ENCODE measurements at places on chromosomes 6 and 20.

- no peak for DNase-seq
These were observed 36.5 kb downstream of the DZANK1 start for GRCh38 chr20:18430172-18430826.

DNA sequence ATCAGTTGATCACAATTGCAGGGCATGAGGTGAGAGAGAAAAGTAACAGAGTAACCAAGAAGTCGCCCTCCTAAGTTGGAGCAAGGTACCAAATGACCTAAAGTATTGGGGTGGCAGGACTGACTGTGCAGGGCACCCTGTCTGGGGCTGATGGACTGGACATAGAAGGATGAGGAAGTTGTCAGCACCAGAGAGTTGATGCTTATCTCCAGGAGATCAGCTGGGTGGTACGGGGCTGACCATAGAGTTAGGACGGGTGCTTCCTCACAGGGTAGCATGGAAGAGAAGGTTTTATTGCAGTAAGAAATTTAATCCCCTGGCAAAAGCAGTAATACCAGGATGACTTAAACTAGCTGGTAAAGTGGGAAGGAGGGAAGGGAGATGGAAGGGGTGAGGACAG, 66.7 kb downstream of the TMEM170B start:
- no peak for DNase-seq

DNA sequence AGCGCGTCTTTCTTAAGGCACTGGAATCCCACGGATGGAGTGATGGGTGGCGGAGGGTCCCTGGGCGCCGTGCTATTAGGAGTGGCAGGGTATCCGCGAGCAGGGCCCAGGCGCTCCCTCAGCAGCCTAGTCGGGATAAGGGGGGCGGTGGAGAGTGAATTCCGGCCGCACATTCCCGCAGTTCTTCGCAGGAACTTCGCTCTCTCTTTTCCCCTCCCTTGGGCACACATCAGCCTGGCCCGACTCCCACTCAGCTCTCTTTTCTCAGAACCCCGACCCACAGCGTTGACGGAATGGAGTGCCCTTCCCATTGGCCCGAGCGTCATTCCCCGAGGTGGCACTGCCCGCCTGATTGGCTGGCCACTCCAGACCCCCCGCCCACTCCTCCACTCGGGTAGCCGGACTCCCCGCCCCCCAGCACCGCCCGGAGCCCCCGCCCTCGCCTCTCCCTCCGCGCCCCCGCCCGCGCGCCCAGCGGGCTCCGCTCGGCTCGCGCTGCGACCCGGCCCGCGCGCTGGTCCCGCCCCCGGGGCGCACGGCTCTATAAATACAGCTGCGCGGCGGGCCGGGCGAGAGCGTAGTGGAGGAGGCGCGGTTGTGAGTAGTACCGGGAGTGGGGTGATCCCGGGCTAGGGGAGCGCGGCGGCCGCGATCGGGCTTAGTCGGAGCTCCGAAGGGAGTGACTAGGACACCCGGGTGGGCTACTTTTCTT, at the start of gene ID4:
Gene ID4 (plus strand): TSS at position 572 of the 712 bp plus-strand sequence. CDS start 385 bp downstream, outside the sequence.
- peak; percentile 63 for DNase-seq

- no peak for DNase-seq
These were observed 278.2 kb downstream of the CLIC5 start for GRCh38 chr6:45737331-45738056.

DNA sequence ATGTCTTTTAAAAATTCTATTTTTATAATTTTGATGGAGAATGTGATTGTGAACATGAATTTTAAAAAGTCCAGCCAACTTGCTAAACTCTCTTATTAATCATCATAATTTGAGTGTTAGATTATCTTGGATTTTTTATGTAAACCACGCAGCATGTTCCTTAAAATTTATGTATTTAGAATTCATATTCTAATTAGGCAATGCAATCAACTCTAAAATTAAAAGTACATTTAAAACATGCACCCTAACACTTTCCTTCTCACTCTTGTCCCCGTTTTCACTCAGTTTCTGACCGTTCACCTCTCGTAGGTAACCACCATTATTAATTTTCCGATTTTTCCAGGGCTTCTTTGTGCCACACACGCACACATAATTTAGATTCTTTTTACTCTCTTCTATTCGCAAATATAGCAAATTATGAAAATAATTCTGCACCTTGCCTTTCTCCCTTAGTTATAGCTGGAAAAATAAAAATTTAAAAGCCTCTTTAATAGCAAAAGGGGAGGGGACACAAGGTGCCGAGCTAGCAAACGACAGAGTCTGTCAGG, 329 bp upstream of the ZKSCAN3 start:
- no peak for DNase-seq

DNA sequence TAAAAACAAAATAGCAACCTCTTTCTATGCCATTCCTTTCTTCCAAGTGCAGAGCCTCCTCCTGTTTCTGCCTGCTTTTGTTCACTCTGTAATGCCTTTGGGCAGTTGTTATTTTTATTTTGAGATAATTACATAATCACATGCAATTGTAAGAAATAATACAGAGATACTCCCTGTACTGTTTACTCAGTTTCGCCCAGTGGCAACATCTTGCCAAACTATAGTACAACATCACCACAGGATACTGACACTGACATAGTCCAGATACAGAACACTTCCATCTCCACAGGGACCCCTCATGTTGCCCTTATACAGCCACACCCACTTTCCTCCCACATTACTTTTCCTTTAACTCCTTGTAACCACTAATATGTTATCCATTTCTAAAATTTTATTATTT, 59.7 kb downstream of the BANF2 start:
- DNase-seq: no peak

- no peak for DNase-seq
These were observed 338.2 kb downstream of the SOX4 start for GRCh38 chr6:21931641-21932335.

- no peak for DNase-seq
These were observed 11.3 kb downstream of the RBM38 start for GRCh38 chr20:57402206-57403125.

DNA sequence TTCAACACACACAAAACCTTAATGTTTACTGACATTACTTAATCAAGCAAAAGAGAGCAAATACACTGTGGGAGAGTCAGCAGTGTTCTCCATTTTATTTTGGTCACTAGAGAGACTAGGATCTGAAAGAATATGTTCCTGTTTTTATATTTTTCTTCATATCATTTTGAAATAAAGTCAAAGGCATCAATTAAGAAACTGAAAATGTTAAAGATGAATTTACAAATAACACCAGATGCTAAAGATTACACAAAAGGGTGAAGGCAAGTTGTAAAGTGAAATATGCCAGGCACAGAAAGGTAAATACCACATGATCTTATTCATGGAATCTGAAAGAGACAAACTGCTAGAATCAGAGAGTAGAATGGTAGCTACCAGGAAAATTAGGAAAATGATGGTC, 60.3 kb upstream of the FABP7 start:
- DNase-seq: no peak

DNA sequence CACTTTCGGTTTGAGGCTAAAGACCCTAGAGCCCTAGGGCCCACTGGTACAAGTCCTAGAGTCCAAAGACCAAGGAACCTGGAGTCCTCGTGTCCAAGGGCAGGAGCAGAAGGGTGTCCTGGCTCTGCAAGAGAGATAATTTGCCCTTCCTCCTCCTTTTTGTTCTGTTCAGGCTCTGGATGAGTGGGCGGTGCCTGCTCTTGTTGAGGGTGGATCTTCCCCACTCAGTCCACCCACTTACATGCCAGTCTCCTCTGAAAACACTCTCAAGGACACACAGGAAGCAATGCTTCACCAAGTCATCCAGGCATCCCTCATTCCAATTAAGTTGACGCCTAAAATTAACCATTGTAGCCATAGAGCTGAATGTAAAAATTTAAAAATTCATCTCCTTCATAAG, 102.1 kb downstream of the UST start:
- no peak for DNase-seq

- no peak for DNase-seq
These were observed 73.1 kb downstream of the OR2B2 start for GRCh38 chr6:27838945-27839625.

GRCh38 chr20:25206063-25206403, 10.5 kb downstream of the ENTPD6 start:
- no peak for DNase-seq

DNA sequence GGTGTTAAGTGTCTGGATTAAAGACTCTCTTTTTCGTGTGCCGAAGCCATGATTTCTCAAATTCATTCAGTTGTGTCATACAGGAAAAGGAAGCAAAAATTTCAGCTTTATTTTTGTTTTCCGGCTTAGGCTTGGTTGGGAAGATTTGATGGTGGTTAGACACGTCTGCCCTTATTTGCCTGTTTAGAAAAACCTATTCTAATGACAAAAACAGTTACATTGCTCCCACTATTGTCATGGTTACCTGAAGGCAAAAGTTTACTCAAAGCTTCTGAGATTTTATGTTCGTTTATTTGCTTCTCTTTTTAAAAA, 982 bp downstream of the DNAJC5 start:
- DNase-seq: no peak

GRCh38 chr6:142781129-142781528, 163.8 kb downstream of the HIVEP2 start:
- DNase-seq: no peak

GRCh38 chr6:3750317-3751076, 1.0 kb downstream of the PXDC1 start:
- no peak for DNase-seq

- no peak for DNase-seq
These were observed 1.5 kb upstream of the TNNC2 start for GRCh38 chr20:45828589-45828988.

GRCh38 chr6:146909886-146910285, 294.3 kb upstream of the STXBP5 start:
- no peak for DNase-seq

DNA sequence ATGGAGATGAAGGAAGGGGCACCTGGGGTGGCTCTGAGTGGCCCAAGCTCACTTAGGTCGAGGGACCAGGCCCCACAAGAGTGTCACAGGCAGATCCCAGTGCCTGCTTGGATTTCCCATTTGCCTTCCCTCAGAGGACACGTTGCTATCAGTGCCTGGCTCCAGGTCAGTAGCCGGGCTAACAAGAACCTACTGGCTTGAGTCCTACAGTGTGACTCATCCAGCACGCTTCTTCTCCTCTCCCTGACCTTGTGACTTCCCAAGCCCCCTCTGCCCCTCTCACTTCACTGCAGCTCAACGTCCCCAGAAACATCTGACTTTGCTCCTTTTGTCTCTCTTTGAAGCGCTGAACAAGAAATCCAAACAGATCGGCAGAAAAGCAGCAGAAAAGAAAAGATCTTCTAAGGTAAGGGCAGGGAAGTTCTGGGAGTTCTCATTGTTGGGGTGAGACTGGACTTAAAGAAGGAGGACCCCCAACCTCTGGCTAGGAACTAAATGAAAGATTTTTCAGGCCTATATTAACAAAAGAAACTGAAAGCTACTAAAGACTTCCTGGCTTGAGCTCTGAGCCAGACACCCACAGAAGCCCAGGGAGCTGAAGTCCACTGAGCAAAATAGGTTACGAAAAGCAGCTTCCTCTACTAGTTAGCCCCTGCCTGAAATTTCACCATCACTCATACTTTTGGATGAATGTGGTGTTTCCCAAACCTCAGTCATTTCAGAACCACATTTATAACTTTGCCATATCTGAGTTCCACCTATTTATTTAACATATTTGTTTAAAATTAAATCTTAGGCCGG, 21.5 kb downstream of the ASIP start:
- no peak for DNase-seq

DNA sequence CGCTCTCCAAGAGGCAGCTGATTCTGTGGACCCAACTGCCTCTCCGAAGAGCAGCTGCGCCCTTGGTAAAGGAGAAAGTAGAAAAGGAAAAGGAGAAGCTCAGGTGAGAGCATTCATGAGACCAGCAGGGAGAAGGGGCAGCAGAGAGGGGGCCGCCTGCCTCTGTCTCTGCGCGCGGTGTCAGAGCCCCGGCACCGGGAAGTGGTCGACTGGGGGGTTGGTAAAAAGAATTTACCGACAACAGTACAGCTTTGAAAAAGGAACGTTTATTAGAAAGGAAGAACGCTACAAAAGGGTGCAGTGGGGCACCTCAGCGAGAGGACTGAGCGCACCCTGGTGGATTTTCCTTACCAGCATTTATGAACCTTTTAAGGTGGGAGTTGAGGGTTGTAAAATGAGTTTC, 61.9 kb downstream of the GPR6 start:
- no peak for DNase-seq

GRCh38 chr6:53440336-53440945, 91.7 kb upstream of the ELOVL5 start:
- DNase-seq: no peak

Data from substantia nigra (tissue), 51 donors.